A549 treated with DMSO at 1 μM for 4 hours (cell line): ENCODE measurements at places on chromosomes 13 and 19. TPM values are rescaled to one million over a fixed set of nuclear protein-coding genes. Genes with fewer than 3 reads are reported as not detected.

Gene CAPN12
- 5.2 to 7.0 TPM (median 6.0 TPM) in 5 replicates for total RNA-seq

Gene MAB21L1
- not detected in 5 replicates for total RNA-seq

Gene IZUMO2
- total RNA-seq = not detected in 5 replicates

Gene SYMPK
- 58.7 to 84.9 TPM (median 75.0 TPM) in 5 replicates for total RNA-seq

Gene SIGLEC9
- total RNA-seq = 0.07 to 0.18 TPM in 2 of 5 replicates, not detected in the others

Gene IGFL2
- 0.31 to 0.65 TPM (median 0.55 TPM) in 5 replicates for total RNA-seq

Gene RGCC
- 0.94 to 1.4 TPM (median 1.0 TPM) in 5 replicates for total RNA-seq

Gene ZNF541
- not detected in 5 replicates for total RNA-seq

Gene SLC46A3
- total RNA-seq = 1.8 to 2.3 TPM (median 1.9 TPM) in 5 replicates

Gene MYO16
- 0.03 to 0.09 TPM (median 0.05 TPM) in 5 replicates for total RNA-seq

Gene CNN1
- total RNA-seq = 0.28 to 0.56 TPM (median 0.44 TPM) in 5 replicates

Gene PGLYRP2
- total RNA-seq = 0.07 to 0.10 TPM in 2 of 5 replicates, not detected in the others

Gene OR4F17
- total RNA-seq = not detected in 5 replicates

Gene ACP7
- total RNA-seq = 0.09 to 0.23 TPM (median 0.16 TPM) in 4 of 5 replicates, not detected in the other

Gene FAM174C
- 50.5 to 96.1 TPM (median 82.6 TPM) in 5 replicates for total RNA-seq

Gene PSG11
- total RNA-seq = not detected in 5 replicates

Gene NDUFB7
- 164 to 201 TPM (median 172 TPM) in 5 replicates for total RNA-seq

Gene C19orf33
- total RNA-seq = 635 to 743 TPM (median 686 TPM) in 5 replicates

Gene POLD1
- 59.3 to 87.5 TPM (median 80.5 TPM) in 5 replicates for total RNA-seq

Gene ZNF320
- not detected in 5 replicates for total RNA-seq

Gene ZNF490
- 0.62 to 1.1 TPM (median 0.84 TPM) in 5 replicates for total RNA-seq

Gene RAB8A
- 41.0 to 61.3 TPM (median 44.4 TPM) in 5 replicates for total RNA-seq

Gene ANKRD24
- 0.10 to 0.26 TPM (median 0.23 TPM) in 5 replicates for total RNA-seq
